LHCN-M2 (cell line): ENCODE measurements at places on chromosomes 7 and 10.

DNA sequence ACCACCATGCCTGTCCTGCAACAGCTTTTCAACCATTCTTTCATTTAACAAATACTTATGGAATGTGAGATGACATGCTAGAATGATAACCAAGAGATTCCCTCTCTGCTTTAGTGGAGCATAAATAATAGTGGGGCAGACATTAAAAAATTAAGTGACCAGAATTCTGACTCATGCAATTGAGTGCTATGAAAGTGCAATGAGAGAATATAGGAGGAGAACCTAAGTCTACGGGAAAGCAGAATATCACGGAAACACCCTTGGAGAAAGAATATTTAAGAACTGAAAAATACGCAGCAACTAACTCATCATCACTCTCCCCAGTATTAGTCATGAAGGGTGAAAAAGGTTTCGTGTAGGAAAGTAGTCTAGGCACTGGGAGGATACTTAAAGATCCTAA lies 7.1 kb downstream of the KIF5B start:
- peak; percentile 41 for DNase-seq

DNA sequence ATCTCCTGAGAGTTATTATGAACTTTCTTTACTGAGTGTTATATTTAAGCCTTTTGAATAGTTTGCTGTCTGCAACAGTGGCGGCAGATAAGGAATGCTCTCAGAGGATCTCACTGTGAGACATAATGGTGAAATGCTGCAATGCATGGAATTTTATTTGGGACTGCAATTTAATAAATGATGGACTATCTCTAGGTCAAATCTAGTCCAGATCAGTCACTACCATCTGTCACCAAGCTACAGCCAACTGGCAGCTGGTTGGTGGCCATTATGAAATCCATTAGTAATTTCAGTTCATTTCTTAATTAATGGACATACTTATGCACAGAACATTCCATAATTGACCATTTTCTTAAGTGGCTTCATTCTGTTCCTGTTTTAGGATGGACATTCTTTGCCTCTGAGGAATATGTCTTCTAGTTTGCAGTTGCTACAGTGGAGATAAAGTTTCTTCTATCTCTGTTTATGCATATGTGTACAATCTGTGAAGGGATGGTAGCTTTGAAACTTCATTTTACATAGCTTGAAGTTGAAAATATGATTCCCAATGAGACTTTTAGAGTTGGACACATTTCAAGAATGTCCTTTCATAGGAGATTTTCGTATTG lies 586.6 kb downstream of the SUGCT start:
- DNase-seq, result peak; percentile 23

GRCh38 chr7:139246905-139247304 lies 15.9 kb downstream of the UBN2 start:
- DNase-seq, result peak; percentile 88

DNA sequence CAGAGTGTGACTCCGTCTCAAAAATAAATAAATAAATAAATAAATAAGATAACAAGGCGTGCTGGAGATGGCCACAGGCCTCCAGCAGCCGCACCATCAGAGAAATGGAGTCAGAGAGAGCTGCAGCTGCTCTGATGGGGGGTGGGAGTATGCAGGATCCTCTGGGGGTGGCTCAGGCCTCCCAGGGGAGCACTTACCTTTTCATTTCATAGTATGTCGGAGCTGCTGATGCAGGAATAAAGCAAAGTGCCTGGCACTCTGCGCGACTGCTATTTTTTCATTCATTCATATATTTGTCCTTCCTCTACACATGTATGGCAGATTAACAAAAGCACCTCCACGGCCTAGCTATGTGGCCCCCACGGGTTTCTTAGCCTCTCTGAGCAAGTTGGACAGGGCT lies 175.9 kb downstream of the CUX1 start:
- DNase-seq, result no peak

GRCh38 chr10:69838853-69839252 lies 37.1 kb downstream of the COL13A1 start:
- peak; percentile 20 for DNase-seq

DNA sequence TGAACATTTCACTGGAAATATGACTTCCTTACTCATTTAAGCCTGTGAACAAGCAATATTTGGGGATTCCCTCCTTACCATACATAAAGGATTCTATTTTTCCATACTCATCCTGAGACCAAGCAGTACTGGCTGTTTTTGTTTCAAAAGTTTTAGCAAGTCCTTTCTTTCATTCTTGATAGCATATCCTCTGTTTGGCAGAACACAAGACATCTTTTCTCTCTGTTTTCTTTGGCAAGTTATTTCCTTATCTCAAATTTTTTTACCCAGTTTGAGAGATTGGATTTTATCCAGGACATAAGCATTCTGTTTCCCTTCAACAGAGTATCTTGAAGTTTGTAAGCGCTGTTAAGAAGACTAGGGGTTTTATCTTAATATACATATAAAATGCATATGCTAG lies 3.0 kb upstream of the WASL start:
- DNase-seq, result no peak

- DNase-seq, result no peak
Measured at GRCh38 chr10:126511917-126512479, 123.7 kb upstream of the ADAM12 start.

GRCh38 chr7:130463553-130464434 lies 23.0 kb upstream of the CEP41 start:
- no peak for DNase-seq

- DNase-seq, result no peak
Measured at GRCh38 chr10:125264091-125264490, 103.7 kb upstream of the CTBP2 start.

GRCh38 chr7:150629347-150629746 lies 2.8 kb downstream of the GIMAP6 start:
- no peak for DNase-seq

DNA sequence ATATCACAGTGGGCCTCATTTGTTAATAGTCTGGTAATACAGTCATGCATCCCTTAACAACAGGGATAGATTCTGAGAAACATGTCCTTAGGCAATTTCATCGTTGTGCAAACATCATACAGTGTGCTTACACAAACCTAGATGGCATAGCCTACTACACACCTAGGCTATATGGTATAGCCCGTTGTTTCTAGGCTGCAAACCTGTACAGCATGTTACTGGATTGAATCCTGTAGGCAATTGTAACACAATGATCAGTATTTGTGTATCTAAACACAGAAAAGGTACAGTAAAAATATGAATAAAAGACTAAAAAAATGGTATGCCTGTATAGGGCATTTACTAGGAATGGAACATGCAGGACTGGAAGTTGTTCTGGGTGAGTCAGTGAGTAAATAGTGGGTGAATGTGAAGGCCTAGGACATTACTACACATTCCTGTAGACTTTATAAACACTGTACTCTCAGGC lies 12.0 kb upstream of the RHOBTB1 start:
- peak; percentile 79 for DNase-seq

DNA sequence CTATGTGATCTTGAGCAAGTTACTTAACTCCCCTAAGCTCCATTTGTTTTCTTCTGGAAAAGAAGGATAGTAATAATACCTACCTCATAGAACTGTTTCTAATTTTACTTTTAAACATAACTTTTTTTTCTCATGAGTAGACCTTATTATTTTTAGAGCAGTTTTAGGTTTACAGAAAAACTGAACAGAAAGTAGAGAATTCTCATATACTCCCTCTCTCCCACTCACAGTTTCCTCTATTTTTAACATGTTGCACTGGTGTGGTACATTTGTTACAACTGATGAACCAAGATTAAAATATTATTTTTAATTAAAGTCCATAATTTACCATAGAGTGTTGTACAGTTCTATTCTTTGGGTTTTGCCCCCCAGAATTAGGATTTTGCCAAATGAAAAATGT lies 221.3 kb upstream of the CSTF2T start:
- no peak for DNase-seq

- peak; percentile 19 for DNase-seq
Measured at GRCh38 chr10:124078714-124079113, 14.7 kb downstream of the CHST15 start.

- no peak for DNase-seq
Measured at GRCh38 chr7:30851651-30852307, 59.9 kb upstream of the AQP1 start.

DNA sequence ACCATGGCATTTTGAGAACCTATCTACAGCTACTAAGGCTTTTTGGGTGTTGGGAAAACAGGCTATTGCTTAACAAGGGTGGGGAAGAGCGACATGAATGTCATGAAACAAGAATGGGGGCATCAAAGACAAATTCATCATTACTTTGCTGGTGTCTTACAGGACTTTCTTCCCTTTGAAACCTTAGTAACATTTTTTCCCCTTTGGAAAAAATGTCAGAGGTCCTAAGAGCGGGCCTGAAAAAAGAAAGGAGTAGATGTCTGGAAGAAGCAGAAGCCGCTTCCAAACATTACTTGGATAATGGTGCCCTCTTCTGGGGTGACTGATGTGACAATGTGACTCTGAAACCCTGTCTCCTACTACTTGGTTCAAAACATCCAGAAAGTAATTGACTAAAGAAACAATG lies 3.8 kb upstream of the DDX50 start:
- peak; percentile 72 for DNase-seq

- no peak for DNase-seq
Measured at GRCh38 chr7:1248143-1248915, 15.7 kb downstream of the UNCX start.

GRCh38 chr10:6390213-6390845 lies 187.6 kb downstream of the PFKFB3 start:
- DNase-seq, result no peak

GRCh38 chr10:5945561-5946418 lies 31.6 kb downstream of the IL15RA start:
- peak; percentile 45 for DNase-seq

GRCh38 chr7:36155811-36156361 lies 2.8 kb downstream of the EEPD1 start:
- DNase-seq, result no peak

- no peak for DNase-seq
Measured at GRCh38 chr7:11452476-11452875, 379.5 kb downstream of the THSD7A start.

- DNase-seq, result no peak
Measured at GRCh38 chr10:65945061-65945460, 980.8 kb upstream of the LRRTM3 start.

DNA sequence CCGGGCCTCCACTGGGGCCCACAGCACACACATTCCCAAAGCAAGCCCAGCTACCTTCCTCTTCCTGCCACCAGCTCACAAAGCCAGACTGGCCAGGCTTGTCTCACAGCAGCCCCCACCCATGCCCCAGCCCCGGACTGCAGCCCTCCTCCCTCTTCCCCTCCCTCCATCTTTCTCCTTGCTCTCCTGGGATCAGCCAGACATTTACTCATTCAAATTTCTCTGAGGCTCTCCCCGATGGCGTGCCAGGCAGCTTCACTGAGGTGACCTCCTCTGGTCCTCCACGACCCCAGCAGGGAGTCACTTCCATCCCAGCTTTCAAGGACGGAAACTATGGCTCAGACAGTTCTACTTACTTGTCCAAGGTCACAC lies 187.5 kb downstream of the GRID1 start:
- DNase-seq, result no peak

DNA sequence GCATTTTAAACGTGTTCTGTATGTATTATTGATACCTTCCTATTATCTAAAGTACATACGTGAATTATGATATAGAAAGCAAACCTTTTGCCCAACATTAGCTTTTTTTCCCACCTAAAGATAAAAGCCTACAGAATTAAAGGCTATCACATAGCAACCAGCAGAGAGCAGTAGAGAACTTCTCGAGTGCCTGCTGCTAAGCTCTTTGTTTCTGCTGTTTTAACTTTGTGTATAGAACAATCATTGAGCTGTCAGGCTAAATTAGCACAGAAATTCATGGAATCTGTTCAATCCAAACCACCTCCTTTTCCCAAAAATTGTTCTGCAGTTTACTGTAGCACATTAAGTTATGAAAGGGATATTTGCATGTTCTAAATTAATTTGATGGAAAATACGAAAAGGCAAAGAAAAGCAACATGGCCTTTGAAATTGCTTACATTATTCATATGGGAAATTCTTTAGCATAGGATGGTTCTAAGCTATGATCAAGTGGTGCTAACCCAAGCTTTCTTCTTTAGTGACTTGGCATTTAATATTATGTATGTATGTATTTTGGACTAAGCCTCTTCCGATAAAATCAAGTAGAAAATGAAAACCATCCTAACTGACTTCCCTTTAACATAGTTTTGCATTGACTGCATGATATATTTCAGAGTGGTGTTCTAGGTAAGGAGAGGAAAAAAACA lies 1288.5 kb downstream of the GATA3 start:
- peak; percentile 31 for DNase-seq

GRCh38 chr10:71436268-71437125 lies 39.8 kb downstream of the CDH23 start:
- no peak for DNase-seq

GRCh38 chr10:124955868-124956267 lies 13.9 kb downstream of the ZRANB1 start:
- no peak for DNase-seq
